ENCODE measurements at places on chromosomes 7 and 10.

DNA sequence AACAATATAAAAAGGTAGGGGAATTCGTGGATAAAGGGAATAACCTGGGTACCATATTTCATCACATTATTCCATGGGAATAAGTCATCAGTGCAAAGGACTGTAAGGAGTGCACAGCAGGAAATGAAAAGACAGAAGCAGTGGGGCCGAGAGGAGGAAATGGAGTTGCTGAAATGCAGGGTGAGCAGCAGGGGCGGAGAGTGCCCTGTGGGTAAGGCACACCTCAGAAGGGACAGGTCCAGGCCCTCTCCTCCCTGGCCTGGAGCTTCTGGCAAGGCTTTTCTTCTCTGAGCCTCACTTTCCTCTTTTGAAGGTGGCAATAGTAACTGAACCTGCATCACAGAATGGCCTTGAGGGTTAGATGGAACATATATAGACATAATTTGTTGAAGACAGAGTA is 26.2 kb downstream of the IKZF1 start:
- no peak for DNase-seq

DNA sequence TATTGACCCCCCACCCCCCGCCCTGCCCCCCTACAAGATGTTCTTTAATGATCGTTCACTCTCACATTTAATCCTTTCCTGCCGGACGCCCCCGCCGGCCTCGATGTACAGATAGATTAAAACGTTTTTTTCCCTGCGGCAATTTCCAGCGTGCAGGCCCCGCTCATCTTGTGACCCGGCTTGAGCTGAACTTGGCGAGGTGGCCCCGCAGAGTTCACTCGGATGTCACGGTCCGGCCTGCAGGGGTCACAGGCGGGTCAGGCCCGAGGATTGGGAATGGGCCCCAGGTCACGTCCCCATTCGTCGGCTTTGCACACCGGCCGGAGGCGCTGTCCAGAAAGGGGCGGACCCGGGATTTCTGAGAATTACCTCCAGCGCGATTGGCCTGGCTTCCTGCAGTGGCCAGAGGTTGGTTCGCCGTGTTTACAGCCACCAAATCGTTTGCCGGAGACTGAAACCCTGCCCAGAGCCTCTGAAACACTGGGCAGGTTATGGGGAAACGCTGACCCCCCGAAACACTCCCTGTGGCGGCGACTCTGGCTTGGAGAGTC is 1.9 kb upstream of the CYP26A1 start:
- no peak for DNase-seq

- DNase-seq, result no peak
These were observed 38.7 kb upstream of the GSAP start for GRCh38 chr7:77454802-77455201.

GRCh38 chr10:126929391-126929790 is 24.2 kb downstream of the DOCK1 start:
- DNase-seq, result no peak

DNA sequence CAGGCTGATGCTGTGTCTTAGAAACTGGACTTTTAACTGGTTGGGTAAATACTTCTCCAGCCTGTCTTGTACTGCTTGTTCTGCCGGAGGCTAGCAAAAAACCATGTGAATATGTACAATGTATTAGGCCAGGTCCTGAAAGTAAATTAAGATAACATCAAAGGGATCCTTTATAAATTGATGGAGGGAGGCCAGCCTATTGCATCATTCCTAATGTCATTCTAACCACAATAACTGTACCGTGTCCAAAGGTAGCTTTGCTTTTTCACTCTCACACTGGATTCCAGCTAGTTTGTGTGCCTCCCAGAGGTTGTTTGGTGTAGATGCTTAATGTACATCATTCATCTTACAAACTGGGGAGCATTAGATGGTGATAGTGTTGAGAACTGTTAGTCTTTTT is 91.2 kb upstream of the SEM1 start:
- DNase-seq, result no peak

- no peak for DNase-seq
These were observed 40.9 kb downstream of the NAMPT start for GRCh38 chr7:106243893-106244292.

DNA sequence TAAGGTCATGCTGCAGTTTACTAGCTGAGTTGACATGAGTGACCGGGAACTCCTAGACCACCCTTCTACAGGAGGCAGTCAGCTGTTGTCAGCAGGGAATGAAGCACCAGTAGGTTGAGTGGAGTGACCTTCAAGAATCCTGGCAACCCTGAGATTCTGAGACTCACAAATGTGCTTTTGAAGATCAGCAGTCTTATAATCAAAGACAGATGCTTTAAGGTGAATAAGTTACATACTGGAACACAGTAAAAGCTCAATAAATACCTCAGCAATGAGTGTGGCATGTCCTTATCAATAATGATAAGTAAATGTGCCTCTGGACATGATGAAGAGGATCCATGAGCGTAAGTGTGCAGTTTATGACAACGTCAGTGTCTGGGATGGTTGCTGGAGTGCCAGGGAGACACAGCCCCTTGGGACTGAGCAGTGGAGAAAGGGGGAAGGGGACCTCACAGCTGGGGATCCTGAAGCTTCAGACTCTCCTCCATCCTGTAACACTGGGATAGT is 11.9 kb upstream of the OR6V1 start:
- no peak for DNase-seq

DNA sequence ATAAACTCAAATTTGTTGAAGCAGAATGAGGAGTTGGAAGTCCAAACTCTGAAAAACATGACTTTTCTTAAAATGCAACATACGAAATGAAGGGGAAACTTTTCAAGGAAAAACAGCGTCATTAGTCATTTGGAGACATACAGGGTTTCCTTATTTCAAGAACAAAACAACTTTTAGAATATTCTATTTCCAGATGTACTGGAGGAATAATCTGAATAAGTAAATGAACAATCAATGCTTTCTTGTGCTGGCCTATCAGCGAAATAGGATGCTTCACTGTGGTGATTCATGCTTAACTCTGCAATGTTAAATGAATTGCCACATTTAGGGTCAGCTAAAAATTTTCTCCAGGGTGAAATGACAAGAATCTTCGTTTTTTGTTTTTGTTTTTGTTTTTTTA is 114.3 kb downstream of the SEMA3C start:
- DNase-seq, result no peak

- no peak for DNase-seq
These were observed 16.3 kb downstream of the MTPN start for GRCh38 chr7:135960709-135961451.

DNA sequence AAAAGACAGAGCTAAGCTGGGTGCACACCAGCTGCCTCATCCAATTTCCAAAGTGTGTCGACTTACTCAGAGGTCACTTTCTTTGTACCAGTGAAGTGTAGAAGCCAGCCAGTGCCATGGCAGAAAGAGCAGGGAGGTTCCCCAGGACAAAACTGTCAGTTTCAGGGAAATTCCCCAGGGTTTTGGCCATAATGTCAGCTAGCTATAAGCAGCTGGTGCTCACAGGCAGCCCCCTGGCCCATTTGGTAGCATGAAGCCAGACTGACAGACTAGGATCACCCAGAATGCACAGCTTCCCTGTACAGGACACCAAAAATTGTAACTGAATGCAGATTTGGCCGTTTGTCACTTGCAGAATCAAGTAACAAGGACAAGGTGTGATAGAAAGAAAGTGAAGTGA is 28.6 kb downstream of the MRPL32 start:
- no peak for DNase-seq

DNA sequence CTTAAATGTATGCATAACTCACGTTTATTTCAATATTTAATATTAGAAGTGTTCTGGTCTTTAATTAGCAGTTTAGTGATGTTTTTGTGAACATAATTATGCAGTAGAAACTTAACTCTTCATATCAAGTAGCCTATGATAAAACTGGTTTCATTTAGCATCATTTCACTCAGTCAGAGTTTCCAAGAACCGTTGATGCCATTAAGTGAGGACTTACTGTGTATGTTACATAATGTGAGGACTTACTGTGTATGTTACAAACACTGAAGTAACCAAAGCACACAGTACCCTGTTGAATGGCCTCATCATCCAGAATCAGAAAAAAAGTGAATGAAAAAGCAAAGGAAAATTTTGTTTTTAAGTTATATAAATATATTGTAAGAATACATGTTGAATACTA is 32.9 kb upstream of the PBLD start:
- no peak for DNase-seq

DNA sequence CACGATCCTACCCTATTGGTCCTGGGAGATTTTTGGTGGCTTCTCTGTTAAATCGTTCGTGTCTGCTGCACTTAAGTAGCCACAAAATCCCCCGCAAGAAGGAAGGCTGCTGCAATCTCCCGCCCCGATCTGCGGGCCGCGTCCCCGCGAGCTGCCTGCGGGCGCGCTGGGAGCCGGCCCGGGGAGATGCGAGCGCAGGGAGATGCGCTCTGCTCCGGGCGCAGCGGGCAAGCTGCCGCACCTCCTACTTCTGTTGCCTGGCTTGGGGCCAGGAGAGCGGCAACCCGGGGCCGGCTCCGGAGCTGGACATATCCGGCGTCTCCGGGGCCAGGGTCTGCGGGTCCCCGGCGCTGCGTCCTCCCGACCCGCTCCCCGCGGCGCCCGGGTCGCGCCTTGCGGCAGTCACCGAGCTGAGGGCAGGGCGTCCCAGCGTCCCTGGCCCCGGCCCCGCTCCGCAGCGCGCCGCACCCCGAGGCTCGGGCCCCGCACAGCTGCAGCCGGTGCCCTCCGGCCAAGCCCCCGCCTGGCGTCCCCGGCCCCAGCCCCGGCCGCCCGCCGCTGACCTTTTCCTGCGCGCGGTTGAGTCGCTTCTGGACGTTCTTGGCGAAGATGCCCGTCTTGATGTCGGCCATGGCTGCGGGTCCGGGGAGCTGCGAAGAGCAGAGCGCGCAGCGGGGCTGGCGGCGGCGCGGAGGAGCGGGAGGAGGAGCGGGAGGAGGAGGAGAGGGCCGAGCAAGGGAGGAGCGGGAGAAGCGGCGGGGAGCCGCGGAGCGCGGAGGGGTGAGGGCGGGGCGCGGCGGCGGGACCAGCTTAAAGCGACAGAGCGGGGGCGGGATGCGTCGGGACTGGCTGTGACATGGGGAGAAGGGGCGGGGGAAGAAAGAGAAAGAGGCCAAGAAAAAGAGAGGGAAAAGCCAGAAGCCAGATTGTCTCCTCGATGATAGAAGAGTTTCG is at the start of gene AMPH:
AMPH (minus strand) TSS at position 654 of the 954 bp plus-strand sequence; CDS start at position 632, 22 bp downstream.
- DNase-seq, result peak; percentile 35

- no peak for DNase-seq
These were observed 63.0 kb downstream of the VOPP1 start for GRCh38 chr7:55509322-55509721.

DNA sequence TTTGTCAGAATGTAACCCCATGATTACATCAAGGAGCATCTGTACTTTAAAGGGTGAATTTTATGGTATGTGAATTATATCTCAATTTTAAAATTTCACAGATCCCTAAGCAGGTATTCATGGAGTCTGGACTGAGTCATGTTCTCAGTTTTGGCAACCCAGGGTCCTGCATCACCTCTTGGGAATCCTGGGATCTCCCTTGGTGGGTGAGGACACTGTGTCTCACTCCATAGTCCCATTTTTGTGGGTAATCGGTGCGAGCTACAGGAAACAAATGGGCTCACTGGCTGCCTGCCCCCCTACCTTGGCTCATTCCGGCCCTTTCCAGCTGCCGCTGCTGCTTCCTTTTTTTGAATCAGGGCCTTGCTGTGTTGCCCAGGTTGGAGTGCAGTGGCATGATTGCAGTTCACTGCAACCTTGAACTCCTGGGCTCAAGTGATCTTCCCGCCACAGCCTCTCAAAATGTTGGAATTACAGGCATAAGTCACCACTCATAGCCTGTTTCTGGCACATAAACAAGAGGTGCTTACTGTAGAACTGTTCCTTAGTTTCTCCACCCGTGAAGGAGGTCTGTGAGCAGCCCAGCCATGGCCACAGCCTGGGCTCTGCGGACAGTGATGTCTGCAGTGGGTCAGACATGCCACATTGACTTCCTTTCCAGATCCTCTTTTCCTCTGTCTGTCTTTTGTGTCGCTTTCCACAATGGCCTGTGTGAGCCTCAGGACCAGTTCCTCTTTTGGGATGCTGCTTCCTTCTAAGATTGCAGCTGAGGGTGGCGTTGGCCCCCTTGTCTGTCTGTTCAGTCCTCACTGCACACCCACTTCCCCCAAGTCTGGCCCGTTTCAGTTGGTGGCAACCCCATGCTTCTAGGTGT is 14.5 kb downstream of the PALD1 start:
- no peak for DNase-seq

- DNase-seq, result no peak
These were observed 595.5 kb downstream of the REEP3 start for GRCh38 chr10:64116707-64117106.

GRCh38 chr7:108073305-108074070 is 56.7 kb downstream of the LAMB4 start:
- DNase-seq, result no peak

DNA sequence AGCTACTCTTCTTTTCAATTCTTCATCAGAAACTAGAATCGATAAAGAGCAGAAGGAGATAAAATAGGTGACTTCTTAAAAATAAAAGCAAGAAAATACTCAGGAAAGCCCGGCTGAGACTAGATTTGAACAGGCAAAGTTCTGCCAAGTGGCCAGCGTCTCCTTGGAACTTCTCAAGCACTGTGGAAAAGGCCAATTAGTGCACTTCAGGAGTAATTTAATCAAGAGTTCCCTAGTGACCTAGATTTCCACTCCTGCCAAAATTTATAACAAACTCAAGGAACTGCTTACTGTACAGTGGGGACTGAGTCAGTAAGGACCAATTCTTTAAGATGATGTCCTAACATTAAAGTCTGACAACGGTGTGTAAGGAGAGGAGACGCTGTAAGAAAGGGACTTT is 57.3 kb downstream of the CHCHD3 start:
- no peak for DNase-seq

- no peak for DNase-seq
These were observed at the start of gene GTF2I for GRCh38 chr7:74657692-74658177. Gene GTF2I (plus strand): TSS chr7:74657718. CDS start chr7:74689129, 31,411 bp downstream.

DNA sequence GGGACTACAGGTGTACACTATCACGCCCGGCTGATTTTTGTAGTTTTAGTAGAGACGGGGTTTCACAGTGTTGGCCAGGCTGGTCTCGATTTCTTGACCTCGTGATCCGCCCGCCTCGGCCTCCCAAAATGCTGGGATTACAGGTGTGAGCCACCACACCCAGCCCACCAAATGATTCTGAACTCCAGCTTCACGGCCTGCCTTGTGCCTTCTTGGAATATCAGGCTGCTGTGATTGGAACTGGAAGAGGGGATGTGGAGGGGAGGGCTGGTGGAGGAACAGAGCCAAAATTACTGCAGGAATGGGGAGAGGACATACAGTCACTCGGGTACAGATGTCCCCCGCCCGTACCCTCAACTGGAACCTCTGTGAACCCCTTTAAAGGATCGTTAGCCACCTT is 268.4 kb downstream of the ACTR3B start:
- DNase-seq, result no peak

DNA sequence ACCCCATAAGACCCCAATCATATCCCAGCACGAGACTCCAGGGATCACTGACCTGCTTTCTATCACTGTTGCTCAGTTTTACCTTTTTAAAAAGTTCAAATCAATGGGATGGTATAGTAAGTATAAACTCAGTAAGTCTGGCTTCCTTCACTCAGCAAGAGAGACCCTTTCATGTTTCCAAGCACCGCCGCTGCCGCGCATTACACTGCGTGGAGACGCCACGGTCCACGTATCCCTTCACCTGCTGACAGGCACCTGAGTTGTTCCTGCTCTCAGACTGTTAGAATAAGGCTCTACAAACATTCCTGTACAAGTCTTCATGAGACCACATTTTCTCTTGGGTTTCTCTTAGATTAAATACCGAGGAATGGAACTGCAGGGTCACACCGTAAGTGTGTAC is 28.3 kb downstream of the MAD1L1 start:
- DNase-seq, result no peak

GRCh38 chr7:139183878-139184338 is 47.1 kb upstream of the UBN2 start:
- no peak for DNase-seq
